ENCODE measurements at places on chromosomes 16 and 17.

DNA sequence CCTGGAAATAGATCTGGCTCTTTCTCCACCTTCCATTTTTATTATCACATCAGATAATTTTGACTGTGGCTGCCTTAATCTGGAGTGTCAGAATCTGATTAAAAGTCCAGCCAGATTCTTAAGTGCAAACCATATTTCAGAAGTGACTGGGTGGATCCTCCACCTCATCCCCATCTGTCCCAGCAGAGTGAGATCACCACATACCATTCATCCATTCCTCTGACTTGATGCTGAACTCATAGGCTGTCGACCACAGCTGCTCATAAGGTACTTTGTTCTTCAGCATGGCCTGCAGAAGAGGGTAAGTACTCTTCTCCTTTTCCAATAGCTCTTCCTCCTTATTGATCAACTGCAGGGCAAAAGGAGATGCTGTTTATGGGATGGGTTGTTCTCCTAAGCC, 53.5 kb downstream of the DNAH3 start:
- no peak for DNase-seq

DNA sequence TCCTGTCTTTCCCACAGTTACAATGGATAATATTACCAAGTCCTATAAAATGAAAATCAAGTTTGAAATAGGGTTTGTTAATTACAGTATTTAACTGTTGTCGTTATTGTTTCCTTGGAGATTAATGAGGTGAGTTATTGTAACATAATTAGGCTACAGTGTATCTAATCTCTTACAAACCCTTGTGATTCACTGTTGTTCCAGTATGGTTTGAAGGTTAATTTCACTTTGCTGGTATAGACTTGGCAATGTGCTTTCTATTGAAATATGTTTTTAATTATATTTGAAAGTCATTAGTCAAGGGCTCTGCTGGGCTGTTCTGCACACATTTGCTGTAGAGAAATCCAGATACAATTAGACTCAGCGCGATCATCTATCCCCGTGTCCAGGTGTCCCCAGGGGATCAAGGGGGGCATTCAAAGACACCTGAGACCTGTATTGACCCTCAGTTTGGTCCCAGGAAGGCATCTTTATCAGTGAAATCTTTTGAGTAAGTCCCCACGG, 624.6 kb upstream of the EEF2KMT start:
- DNase-seq, result no peak

- no peak for DNase-seq
These were observed 7.9 kb downstream of the UNC119 start for GRCh38 chr17:28544402-28545140.

DNA sequence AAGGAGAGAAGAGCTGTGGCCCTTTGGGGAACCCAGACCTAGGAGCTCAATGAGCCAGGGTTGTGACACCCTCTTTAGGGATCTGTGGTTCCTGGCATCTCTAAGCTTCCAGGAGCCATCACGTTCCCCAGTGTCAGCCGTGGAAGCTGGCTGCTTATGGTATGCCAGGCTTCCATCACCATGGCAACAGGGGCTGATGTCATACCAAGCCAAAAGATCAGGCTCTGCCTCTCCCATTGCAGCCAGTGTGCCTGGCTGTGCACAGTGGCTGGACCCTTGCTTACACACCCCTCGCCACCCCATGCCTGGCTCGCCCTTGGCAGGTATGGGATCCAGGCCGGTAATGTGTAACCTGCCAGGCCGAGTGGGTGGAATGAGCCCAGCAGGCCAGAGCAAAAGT, 91.1 kb downstream of the SSH2 start:
- no peak for DNase-seq

DNA sequence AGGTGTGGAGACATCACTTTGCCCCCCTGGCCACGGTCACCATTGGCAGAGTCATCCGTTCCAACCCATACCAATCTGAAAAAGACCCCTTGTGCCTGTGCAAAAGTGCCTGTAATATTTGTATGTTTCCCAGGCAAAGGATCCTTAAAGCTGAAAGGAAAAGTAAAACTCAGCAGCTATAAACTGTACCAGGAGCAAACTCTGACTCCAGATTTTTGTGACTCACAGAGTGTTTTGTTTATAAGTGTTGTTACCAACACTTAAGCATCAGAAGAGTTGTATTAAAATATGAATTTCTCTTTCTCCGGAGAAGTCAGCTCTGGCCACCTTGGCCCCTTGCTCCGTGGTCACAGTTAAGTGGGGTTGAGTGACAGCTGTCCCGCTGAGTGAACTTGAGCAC, 75.9 kb downstream of the IRX6 start:
- DNase-seq, result no peak

- DNase-seq, result no peak
These were observed 171.0 kb downstream of the XYLT1 start for GRCh38 chr16:17299790-17300189.

- DNase-seq, result no peak
These were observed 27.5 kb downstream of the WSB1 start for GRCh38 chr17:27321372-27321771.

DNA sequence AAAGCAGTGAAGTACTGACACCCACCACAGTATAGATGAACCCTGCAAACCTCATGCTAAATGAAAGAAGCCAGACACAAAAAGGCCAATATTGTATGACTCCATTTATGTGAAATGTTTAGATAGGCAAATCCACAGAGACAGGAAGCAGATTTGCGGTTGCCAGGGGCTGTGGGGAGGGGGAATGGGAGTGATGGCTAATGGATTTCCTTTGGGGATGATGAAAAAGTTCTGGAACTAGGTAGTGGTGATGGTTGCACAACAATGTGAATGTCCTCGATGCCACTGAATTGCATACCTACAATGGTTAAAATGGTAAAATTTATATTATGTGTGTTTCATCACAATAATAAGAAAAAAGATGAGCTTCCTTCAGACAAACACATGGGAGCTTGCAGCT, 28.4 kb upstream of the WFIKKN2 start:
- no peak for DNase-seq

DNA sequence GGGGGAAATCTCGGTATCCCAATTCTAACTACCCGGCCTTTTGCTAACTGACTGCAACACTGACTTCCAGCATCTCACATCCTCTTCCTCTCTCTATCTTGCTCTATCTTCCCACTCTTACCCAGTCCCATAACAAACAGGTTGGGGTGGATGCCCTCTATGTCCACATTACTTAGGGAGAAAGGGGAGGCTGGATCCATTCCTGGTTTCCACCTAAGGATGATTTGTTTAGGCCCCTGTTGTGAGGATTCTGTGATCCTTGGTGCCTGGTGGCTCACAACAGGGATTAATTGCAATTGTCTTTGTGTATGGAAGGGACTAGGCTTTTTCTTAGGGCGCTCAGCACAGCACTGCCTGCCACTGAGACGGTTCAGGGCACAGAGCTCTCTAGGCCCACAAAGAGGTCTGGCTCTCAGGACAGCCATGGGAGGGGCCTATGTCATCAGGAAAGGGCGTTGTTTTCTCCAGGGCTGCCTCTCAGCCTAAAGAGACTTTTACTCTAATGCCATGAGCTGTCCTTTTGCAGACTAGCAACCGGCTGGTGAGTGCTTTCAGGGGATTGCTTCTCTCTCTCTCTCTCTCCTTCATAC, 612.1 kb upstream of the SALL1 start:
- no peak for DNase-seq

- peak; percentile 70 for DNase-seq
These were observed 18.4 kb downstream of the LDHD start for GRCh38 chr16:75097941-75098901.

DNA sequence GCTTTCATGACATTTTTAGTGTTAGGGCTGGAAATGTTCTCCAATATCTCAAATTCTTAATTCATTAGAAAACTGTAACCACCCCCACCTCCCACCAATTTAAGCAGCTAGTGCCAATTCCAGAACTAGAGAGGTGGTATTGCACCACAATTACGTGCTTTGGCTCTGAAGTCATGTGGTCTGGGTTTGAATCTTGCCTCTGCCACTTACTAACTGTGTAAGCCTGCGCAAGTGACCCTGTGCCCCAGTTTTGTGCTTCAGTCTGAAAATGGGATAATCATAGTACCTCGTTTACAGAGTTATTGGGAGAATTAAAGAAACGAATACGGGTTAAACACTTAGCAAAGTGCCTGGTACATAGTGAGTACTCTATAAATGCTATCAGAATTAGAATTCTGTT, 14.2 kb upstream of the MPHOSPH6 start:
- DNase-seq, result no peak

- DNase-seq, result no peak
These were observed 463 bp downstream of the TOP2A start for GRCh38 chr17:40417258-40417608.

DNA sequence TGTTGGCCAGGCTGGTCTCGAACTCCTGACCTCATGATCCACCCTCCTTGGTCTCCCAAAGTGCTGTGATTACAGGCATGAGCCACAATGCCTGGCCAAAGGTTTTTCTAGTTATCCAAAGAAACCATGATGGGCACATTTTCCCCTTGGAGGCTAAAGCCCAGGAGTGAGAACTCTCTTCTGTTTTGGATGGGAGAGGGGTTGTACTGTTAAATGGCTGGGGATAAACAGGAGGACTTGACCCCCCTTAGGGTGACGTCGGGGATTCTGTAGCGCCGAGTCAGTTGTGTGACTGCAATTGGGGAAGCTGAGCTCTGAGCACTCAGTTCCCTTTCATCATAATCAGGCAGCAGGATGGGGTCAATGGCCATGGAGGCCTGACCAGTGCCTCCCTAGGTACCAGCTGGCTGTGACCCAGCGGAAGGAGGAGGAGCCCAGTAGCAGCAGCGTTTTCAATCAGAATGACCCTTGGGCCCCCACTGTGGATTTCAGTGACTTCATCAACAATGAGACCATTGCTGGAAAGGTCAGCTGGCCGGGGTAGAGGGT, 4.1 kb downstream of the AOC3 start:
- no peak for DNase-seq

DNA sequence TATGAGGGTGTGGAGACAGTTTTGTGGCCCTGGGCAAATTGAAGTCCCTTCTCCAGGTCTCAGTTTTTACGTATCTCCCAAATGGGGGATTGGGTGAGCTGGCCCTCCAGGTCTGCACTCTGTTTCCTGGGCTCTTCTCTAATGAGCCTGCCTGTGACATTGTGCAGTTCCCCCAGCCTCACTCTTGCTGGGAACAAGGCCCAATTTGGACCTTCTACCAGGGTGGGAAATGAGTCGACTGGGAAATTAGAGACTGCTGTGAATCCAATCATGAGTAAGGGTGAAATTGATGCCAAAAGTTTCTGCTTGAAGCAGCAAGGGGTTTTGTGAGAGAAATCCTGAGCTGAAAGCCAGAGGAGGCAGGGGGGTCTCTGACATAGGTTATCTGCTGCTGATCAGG, 71.5 kb upstream of the KSR1 start:
- no peak for DNase-seq

- DNase-seq, result peak; percentile 43
These were observed 8.1 kb upstream of the MT1E start for GRCh38 chr16:56617212-56618085.

- DNase-seq, result no peak
These were observed 36.5 kb downstream of the DHX38 start for GRCh38 chr16:72129976-72130656.

DNA sequence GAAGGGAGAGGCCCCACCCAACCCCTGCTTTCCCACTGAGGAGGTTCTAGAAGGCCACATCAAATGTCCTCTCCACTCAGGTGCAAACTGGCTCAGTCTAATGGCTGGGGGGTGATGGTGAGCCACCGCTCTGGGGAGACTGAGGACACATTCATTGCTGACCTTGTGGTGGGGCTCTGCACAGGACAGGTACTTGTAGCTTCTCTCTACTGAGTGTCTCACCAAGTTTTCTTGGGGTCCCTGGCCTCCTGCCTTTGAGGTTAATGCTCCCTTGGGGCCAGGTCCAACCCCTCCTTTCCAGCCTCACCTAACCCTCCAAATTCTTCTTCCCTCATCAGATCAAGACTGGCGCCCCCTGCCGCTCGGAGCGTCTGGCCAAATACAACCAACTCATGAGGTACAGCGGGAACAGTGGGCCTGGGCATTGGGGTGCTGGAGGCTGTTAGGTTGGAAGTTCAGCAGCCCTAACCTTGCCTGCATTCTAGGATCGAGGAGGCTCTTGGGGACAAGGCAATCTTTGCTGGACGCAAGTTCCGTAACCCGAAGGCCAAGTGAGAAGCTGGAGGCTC, 5.7 kb downstream of the ENO3 start:
- DNase-seq, result peak; percentile 44

- no peak for DNase-seq
These were observed 3.2 kb downstream of the SOST start for GRCh38 chr17:43755389-43755875.

- no peak for DNase-seq
These were observed 148.9 kb downstream of the CMIP start for GRCh38 chr16:81593481-81593880.

GRCh38 chr17:16943032-16943352, 28.9 kb downstream of the TNFRSF13B start:
- no peak for DNase-seq

DNA sequence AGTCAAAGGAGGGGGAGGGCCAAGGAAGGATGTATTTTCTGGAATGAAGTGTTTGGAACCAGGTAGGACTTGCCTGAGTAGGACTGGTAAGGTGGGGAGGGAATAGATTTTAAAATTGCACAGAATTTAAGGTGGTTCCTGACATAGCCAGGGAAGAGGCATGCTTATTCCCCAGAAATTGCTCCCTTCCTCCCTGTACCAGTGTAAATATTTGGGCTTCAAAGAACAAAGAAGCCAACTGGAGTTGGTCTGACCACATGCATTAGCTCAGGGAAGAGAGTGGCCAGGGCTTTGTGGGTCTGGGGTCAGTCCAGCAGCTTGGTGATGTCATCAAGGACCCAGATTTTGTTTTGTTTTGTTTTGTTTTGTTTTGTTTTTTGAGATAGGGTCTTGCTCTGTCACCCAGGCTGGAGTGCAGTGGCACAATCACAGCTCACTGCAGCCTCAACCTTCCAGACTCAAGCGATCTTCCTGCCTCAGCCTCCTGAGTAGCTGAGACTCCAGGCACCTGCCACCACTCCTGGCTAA, 9.3 kb upstream of the MRTFB start:
- no peak for DNase-seq

- no peak for DNase-seq
These were observed 247.0 kb upstream of the CIBAR2 start for GRCh38 chr16:85359147-85359822.

- peak; percentile 98 for DNase-seq
These were observed 79.3 kb downstream of the VMP1 start for GRCh38 chr17:59786536-59787319.

- DNase-seq, result no peak
These were observed 28.5 kb upstream of the MAF start for GRCh38 chr16:79628988-79629387.

DNA sequence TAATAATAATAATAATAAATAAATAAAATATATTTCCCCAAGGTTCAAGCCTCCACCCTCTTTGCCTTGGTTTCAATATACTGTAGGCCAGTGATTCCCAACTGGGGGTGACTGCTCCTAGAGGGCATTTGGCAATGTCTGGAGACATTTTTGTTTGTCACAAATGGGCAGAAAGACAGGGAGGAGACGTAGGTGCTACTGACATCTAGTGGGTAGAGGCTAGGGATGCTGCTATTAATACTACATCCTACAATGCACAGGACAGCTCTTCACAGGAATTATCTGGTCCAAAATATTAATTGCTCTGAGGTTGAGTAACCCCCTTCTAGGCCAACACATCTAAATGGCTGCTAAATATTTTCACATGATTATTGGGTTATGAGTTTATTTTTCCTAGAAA, 12.8 kb upstream of the PRR14 start:
- peak; percentile 54 for DNase-seq

All from CD4-positive, alpha-beta T cell treated with Interleukin-2 at 100 ng/mL for 4 hours (primary cell).